ENCODE measurements at places on chromosomes 12 and 14. TPM values are rescaled to one million over a fixed set of nuclear protein-coding genes. Genes with fewer than 3 reads are reported as not detected.

The WDR20 gene
- 24.8 TPM for total RNA-seq

- H3K27me3 ChIP-seq, result no peaks in the 10 kb centered on the region
- H3K4me1 ChIP-seq, result no peaks in the 10 kb centered on the region
- no peak overlapping the region for H3K4me3 ChIP-seq
- no peak overlapping the region for H3K27ac ChIP-seq
- peaks cover 10% of the 10 kb centered on the region for H3K36me3 ChIP-seq
- no peak for DNase-seq
Measured at GRCh38 chr12:107641154-107641553, 44.4 kb upstream of the PWP1 start.

The TBC1D30 gene
- 0.30 TPM for total RNA-seq

- DNase-seq, result no peak
- H3K4me3 ChIP-seq, result no peak overlapping the region
- H3K27me3 ChIP-seq, result peaks cover 19% of the 10 kb centered on the region
- H3K27ac ChIP-seq, result no peak overlapping the region
Measured at GRCh38 chr12:54608769-54609168, 20.3 kb upstream of the PPP1R1A start.

DNA sequence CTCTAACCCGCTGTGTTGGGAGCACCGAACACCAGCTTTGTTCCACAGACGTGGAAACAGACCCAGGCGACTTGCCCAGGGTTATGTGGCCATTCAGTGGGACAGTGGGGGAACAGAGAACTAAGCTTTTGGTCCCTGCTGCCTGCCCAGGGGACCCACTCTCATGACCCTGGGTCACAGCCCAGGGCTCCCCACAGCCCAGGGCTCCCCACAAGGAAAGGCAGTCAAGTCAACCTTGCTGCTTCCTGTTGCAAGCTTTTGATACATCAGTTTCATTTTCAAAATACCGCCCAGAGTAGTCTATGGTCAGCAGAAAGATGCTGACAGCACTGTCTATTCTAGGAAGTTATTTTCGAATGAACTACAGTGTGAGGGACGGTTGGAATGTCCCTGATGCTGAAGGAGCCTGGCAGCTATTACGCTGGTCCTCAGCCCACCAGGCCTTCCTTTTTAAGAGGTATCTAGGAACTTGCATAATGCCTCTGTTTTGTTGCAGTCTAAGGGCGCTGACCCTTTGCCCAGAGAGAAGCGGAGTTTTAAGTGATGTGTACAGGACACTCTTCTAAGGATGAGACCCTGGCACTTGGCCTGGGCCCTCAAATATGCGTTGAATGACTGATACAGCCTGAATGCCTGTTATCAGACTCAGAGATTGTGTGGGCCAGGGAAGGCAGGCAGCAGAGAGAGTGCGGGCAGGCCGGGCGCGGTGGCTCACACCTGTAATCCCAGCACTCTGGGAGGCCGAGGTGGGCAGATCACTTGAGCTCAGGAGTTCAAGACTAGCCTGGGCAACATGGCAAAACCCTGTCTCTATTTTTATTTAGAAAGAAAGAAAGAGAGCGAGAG lies 12.6 kb upstream of the TTC7B start:
- H3K4me3 ChIP-seq, result peak overlapping the region; percentile 68
- H3K27me3 ChIP-seq, result no peaks in the 10 kb centered on the region
- peaks cover under 1% of the 10 kb centered on the region for H3K36me3 ChIP-seq

DNA sequence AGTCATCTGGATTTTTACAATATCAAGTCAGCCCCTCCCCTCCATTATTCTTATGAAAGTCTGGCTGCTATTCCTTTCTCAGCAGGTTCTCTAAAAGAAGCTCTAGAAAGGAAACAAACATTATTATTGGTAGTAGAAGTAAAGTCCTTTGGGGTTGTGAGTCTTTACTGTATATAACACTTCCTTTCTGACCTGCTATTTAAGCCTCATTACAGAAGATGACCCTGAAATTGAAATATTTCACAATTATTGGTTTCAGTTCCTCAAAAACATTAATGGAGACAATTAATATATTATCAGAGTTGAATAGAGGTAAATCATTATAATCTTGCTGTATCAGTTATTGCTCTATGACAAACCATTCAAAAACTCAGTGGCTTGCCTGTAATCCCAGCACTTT lies 19.3 kb downstream of the PLEKHA5 start:
- DNase-seq, result no peak
- no peak overlapping the region for H3K27ac ChIP-seq
- no peak overlapping the region for H3K4me3 ChIP-seq
